Brain microvascular endothelial cell (primary cell): ENCODE measurements at places on chromosomes 6 and 20.

DNA sequence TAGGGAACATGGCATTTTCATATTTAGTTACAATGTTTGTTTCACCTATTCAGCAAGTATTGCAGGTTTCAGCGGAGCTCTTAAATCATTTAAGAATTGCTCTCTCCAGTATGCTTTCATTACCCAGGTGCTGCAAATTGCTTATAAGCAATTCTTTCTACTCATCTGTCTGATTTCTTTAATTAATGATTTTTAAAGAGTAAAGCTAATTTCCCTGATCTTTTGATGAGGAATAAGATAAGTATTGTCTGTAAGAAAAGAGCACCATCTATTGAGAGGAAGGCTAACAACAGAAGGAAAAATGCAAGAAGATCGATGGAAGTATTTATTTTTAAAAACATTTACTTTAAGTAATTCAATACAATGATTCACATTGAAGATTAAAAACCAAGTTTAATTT, 2.0 kb downstream of the OPRM1 start:
- no peak for DNase-seq

GRCh38 chr6:26156850-26157250, 69.6 kb downstream of the HFE start:
- no peak for DNase-seq

DNA sequence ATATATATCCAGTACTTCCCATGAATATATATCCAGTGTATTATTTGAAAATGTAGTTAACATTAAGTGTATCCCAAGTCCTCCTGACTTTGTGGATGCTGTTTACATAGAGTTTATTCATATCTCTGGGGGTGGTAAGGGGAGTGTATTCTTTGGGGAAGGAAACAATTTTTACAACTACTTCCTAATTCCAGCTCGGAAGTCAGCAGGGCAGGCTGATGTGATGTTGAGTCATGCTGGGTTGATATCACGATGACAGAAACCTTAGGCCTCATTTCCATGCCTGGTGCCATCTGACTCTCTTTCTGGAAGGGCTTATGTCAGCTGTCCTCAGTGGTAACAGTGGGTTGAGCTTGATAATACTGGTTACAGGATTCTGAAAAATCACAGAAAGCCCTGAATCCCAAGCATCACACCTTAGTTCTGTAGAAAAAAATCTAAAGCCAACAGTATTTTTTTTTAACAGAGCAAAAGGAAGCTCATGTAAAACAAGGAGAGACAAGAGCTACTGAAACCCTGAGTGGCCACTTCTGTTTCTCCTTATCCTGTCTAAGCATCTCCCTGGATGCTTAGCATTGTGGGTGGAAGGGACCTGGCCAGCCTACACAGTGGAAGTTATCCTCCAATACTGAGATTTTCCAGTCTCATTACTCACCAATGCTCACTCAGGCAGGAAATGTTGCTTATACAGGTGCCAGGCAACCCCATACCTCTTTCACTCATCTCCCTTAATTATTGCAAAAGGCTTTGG, 75.2 kb upstream of the IYD start:
- peak; percentile 71 for DNase-seq

DNA sequence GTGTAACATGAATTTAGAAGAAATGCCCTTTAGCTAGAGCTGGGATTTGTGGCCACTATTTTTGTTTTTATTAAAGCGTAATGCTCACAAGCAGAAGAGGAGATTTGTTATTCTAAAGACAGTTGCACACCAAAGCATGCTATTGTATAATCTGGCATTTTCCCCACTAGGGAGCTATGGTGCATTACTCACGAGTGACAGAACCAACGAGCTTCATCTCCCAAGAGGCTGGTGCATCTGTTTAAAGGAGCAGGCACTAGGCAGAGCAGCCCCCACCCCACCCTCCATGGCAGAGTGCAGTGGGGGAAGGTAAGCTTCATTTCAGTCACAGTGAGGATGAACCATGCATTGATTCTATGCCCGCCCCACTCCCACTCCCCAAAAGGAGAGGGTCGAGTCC, 287.3 kb upstream of the TSHZ2 start:
- no peak for DNase-seq

DNA sequence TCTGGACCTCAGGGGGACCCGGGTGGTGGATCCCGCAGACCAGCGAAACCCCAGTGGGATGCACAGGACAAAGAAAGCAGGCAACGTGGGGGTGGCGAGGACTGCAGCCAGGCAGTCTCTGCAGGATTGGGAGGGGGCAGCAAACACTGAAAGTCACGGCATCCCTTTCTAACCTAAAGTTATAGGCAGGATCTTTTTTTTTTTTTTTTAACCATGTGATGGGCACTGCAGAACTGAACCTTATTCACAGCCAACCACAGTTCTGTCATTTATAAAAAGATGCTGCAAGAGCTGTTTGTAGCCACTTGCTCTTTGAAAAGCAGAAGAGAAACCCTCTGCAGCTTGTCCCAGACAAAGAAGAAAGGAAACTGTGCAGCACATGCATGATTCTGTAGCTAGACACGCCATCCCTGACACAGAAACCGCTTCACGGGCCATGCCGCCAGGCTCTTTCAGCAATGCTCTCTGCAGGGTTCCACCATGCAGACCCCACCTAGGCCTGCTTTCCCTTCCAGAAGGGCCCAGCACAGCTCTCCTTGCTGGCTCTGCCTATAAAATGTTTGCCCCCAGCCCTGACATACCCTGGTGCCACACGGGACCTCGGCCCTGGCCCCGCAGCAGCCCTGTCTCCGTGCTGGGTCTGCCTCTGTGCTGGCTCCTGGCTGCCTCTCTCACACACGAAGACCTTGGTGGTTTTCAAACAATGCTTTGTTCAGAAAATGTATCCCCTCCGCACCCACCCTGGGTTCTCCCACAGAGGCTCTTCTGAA, 70.8 kb downstream of the PYGB start:
- no peak for DNase-seq

- DNase-seq = no peak
Observed at GRCh38 chr20:64049060-64049877, at the start of gene SOX18. Gene SOX18, minus strand, starts transcription at chr20:64049639. Its CDS starts 123 bp downstream, at chr20:64049516.

GRCh38 chr20:34703424-34704176, 544 bp upstream of the TP53INP2 start:
- DNase-seq = peak; percentile 21

DNA sequence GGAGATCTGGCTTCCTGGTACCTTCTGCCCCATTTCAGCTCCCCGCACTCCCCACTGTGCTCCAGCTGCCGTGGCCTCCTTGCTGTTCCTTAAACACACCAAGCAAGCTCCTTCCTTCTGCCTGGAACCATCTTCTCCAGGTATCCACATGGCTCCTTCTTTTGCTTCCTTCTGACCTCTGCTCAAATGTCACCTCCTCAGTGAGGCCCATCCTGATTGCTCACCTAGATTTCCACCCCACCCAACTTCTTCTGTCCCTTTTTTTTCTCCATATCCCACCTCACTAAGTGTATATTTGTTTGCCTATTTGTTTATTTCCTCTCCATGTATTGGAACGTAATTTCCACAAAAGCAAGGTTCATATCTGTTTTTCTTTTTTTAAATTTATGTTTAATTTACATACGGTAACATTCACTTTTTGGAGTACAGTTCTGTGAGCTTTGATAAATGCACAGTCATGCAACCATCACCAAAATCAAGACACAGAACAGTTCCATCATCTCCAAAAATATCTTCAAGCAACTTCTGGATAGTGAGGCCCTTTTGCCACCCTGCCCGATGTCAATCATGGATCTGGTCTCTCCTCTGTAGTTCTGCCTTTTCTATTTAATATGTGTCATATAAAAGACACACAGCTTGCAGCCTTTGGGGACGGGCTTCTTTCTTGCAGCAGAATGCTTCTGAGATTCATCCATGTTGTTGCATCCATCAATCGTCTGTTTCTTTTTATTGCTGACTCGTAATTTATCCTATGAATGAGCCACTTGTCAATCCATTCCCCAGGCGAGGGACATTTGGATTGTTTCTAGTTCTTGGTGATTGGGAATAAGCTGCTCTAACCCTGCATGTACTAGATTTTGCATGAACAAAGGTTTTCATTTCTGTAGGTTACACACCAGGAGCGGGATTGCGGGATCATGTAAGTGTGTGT, 46.3 kb downstream of the SLC2A10 start:
- DNase-seq = no peak

DNA sequence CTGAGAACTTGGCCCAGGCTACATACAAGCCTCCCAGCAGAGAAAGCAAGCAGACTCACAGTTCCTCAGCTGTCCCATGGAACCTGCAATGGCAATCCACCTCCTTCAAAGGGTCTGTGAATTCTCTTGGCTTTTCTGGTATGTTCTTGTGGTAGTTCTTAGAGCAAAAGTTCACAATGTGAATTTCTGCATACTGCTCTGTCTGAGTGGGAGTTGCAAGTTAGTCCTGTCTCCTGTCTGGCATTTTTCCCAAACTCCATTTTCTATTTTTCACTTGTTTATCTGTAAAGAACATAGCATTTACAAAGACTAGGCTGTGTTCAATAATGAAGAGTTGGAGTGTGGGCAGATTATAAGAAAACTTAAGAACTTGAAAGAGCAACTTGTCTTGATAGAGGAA, 269.9 kb downstream of the BCKDHB start:
- peak; percentile 39 for DNase-seq

DNA sequence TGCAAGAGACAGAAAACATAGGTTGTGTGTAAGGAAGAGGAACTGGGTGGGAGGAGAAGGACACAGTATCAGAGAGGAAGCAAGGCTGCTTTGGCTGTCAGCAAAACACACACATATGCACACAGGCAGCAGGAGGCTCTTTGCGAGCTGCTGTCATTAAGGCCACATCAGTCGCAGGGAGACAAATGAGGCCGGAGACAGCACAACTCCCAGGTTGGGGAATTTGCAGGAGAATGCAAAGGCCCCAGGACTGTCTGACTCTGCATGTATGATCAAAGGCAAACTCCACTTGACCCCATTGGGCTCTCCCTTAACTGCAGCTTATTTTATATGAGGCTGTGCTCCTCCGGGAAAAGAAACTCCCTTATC, 35.3 kb downstream of the METTL24 start:
- DNase-seq = no peak

DNA sequence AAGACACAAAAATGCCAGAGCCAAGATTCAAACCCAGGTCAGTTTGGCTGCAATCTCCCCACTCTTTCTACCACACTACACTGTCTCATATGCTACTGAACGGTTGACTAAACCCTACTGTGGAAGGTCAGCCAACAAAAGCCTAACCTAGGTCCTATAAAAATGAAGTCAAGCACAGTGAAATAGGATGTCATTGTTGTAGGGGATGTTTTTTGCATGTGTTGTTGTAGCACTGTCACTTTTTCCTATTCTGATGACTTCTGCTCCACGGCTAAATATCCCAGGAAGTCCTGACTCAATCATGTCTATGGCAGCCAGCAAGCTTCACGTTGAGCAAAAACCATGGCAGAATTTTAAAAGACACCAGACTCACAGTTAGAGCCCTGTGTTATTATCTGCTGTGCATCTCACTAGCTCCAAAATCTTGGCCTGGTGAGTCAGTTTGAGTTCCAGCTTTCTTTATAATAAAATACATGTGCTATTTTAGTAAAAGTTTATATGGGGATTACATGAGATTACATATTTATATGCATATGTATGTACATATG, 322.1 kb upstream of the NT5E start:
- no peak for DNase-seq

DNA sequence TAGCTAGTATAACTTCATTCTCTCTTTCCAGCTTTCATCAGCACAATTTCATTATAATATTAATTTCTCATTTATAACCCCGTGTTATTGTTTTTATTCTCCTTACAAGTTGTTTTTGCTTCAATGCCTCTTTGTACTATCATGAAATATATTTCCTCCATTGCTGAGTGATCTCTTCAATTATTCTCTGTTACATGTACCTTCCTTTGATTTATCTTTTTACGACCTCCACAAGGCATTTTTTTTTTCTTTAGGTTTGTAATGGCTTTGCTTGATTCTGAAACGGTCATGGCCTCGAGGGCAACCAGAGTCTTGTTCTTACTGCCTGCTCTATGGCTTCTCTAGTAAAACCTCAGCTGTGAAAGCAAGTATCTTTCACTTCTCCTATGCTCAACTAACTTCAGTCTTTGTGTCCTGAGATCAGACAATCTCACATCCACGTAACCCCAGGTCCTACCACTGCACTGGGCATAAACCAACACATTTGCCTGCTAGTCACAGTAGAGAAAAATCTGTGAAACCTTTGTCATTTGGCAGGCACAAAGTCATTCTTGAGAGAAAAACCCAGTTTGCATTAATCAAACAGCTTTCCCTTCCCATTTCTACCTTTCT, 119.9 kb downstream of the UST start:
- DNase-seq = no peak

DNA sequence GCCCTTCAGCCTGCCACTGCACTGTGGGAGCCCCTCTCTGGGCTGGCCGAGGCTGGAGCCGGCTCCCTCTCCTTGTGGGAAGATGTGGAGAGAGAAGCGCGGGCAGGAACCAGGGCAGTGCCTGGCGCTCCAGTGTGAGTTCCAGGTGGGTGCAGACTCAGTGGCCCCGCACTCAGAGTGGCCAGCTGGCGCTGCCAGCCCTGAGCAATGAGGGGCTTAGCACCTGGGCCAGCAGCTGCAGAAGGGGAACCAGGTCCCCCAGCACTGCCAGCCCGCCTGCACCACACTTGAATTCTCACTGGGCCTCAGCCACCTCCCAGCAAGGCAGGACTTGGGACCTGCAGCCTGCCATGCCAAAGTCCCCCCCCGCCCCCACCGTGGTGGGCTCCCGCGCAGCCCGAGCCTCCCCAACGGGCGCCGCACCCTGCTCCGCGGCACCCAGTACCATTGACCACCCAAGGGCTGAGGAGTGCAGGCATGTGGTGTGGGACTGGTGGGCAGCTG, 205.9 kb downstream of the CLVS2 start:
- DNase-seq = no peak

- DNase-seq = no peak
Observed at GRCh38 chr20:54510541-54511129, 35.2 kb downstream of the DOK5 start.

DNA sequence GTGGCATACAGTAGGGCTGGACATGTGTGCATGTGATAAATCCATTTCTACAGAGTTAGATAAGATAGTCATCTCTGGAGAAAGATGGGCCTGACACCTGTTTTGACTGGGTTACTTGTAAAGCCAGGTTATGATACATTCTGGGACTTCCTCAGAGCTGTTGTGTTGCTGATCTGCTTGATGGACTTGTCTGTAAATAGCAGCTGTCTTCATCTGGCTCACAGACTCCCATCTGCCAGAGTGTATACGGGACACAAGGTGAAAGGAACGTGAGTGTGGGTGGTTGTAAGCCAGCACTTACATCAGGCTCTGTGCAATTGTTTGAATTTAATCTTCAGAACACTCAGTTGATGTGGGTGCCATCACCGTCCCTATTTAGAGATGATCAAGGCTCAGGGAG, 49.8 kb downstream of the ZDHHC14 start:
- no peak for DNase-seq

DNA sequence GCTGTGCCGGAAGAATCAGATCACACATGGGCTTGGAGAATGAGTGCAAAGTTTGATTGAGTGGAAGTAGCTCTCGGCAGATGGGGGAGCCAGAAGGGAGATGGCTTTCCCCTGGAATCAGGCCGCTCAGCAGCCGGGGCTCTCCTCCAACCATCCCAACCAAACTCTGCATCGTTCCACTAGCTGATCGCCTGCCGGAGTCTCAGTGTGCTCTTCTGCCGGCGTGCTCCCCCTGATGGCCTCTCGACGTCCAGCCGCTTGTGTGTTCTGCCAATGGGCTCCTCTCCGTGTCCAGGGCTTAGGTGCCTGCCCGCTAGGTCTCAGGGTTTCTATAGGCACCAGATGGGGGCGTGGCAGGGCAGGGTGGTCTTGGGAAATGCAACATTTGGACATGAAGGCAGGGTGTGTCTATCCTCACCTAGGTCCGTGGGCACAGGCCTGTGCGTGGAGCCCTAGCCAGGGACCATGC, 4.9 kb upstream of the BIRC7 start:
- peak; percentile 65 for DNase-seq

GRCh38 chr6:32519910-32520258, 10.2 kb downstream of the HLA-DRB5 start:
- DNase-seq = no peak
